ENCODE measurements at places on chromosomes 16 and 17. TPM values are rescaled to one million over a fixed set of nuclear protein-coding genes. Genes with fewer than 3 reads are reported as not detected.

GRCh38 chr17:31452101-31452500 is 60.6 kb downstream of the RAB11FIP4 start:
- no peak for DNase-seq

DNA sequence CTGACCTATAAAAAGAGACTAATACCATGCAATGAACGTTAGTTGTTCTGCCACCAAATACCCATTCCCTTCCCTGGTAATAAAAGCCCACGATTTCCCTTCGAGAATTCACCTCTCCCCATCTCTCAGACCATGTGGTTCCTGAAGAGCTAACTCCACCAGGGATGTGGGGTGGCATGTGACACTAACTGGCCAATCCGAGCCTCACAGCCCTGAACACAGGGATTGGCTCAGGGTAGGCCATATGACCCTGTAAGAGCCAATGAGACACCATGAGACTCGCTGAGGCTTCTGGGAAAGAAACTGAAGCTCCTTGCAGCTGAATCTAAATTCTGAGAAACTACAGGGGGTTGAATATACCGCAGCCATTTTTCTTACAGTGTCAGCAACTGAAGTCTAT is 21.1 kb downstream of the HELZ start:
- DNase-seq, result no peak

GRCh38 chr16:82047787-82048186 is 12.7 kb downstream of the HSD17B2 start:
- DNase-seq, result no peak

- DNase-seq, result no peak
Measured at GRCh38 chr16:64791756-64792155, 330.1 kb downstream of the CDH11 start.

GRCh38 chr17:13024526-13025257 is 6.9 kb upstream of the ELAC2 start:
- DNase-seq, result peak; percentile 61

DNA sequence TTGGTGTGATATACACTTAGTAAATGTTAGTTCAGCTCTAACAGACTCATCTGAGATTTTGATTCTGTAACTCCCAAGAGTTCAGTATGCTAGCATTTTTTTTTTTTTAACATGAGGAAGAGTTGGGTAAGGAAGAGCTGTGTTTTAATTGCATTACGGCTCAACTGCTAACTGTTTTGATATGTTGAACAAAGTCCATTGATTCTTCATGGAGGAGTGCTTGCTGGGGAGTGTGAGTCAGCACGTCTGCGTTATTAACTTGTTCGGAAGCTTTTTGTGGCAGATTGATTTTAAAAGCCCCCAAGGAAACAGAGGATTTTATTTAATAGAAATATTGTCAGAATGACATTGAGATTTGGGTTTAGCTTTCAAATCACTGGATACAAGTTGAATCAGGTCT is 45.8 kb downstream of the PITPNC1 start:
- no peak for DNase-seq

DNA sequence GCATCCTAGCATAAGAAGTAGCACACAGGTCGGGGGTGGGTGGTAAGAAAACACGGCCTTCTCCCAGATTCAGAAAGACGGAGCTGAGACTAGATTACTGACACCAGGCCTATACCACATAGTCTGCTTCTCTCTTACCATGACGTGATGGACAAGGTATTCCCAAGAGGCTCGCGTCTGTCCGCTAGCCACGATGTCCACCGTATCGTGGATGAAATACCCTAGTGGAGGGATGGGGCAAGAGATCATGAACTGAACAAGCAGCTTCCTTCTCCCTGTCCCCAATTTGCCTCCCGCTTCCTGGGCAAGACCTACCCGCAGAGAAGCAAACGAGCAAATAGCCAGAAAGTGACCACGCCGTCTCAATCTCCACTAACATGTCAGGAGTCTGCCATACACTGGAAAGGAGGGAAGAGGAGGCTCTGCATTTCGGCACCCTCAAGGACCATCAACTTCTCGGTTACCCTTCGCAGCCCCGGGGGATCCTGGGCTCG is 820 bp downstream of the TLCD1 start:
- DNase-seq, result no peak

- no peak for DNase-seq
Measured at GRCh38 chr17:65885541-65886312, 306.2 kb downstream of the CEP112 start.

- DNase-seq, result peak; percentile 87
Measured at GRCh38 chr17:44533533-44534246, 23.6 kb upstream of the FZD2 start.

DNA sequence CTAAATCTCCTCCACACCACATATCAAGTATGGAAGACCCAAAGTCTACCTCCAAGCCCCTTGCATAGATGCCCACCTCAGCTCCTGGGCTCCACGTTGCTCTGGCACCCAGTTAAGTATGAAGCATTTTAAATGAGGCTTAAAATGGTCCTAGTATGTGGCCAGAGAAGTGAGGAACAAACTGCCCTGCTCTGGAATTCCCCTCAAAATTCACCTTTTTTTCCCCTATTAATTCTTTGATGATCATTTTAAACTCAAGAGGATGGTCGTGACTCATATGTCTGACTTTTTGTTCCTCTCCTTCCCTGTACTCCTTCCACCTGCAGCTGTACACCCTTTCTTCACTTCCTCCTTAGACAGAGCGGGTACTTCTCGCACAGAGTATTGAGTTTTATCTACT is 234.5 kb upstream of the MYOCD start:
- DNase-seq, result no peak

- no peak for DNase-seq
Measured at GRCh38 chr17:28078341-28079229, 36.1 kb downstream of the NLK start.

- no peak for DNase-seq
Measured at GRCh38 chr17:58413684-58414083, 3.6 kb downstream of the RNF43 start.

DNA sequence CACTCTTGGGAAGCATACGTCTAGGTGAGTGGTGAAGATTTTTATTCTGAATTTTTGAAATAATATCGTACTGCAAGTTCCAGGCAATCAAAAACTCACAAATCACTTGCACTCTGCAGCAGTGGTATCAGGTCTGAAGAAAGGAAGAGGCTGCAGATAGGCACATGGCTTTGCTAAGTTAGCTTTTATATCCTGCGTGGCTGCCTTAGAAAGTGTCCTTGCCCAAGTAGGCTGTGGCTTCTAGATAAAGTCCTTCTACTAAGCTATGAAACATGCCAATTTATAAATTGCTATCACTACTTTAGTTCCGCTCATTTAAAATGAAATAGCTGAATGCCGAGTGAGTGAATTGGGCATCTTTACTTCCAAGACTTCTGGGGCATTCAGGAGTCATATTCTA is 17.9 kb downstream of the WWOX start:
- no peak for DNase-seq

CDK5R1 gene
- polyA plus RNA-seq, result 3.0 TPM

PSMC3IP gene
- 19.0 TPM for polyA plus RNA-seq

ODAD4 gene
- polyA plus RNA-seq, result 8.8 TPM

DNASE1L2 gene
- 0.93 TPM for polyA plus RNA-seq

SLC47A1 gene
- 1.2 TPM for polyA plus RNA-seq
